ENCODE measurements at places on chromosomes 12 and 14.

DNA sequence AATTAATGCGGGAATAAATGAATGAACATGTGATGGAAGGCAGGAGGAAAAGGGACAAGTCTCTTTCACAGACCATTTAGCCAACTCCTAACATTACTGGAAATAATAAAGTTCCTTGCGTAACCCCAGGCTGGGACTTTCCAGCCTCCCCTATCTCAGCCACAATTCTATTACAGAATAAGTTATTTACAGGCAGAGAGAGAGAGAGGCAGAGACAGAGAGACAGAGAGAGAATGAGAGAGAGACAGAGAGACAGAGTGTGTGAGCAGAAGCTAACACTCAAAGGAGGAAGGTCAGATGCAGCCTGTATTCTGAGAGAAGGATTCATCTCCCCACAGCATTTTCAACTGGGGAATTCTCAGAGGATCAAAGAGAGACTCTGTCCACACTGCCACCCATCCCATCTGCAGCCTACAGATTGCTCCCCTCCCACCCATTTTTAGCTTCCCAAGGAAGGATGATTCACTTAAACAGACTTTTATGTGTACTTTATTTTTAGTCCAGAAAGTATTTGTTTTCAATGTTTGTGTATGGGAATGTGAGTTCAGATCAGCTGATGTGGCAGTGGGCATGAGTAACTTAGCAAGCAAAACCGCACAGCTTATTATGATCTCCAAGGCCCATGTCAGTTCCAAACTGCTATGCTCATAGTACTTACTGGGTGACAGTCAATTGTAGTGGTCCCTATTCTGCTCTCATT, 165.7 kb downstream of the CAND1 start:
- DNase-seq = no peak

- DNase-seq = peak; percentile 44
Measured at GRCh38 chr14:64891839-64892375, 12.2 kb upstream of the SPTB start.

DNA sequence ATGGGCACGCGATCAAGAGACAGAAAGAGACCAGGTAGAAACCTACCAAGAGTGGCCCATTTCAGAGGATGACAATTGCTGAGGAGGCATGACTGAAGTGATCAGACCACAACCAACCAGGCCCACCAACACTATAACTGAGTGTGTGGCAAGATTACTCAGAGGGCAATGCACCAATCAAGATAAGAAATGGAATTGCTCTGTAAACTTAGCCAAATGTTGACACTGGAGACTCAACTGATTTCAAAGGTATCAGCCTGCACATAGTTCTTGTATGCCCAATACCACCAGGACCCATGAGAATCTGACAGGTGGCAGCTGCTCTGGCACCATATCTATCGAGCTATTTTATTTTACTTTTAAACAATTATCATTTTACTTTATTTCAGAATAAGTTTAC, 128.9 kb downstream of the FOXN3 start:
- DNase-seq = no peak

DNA sequence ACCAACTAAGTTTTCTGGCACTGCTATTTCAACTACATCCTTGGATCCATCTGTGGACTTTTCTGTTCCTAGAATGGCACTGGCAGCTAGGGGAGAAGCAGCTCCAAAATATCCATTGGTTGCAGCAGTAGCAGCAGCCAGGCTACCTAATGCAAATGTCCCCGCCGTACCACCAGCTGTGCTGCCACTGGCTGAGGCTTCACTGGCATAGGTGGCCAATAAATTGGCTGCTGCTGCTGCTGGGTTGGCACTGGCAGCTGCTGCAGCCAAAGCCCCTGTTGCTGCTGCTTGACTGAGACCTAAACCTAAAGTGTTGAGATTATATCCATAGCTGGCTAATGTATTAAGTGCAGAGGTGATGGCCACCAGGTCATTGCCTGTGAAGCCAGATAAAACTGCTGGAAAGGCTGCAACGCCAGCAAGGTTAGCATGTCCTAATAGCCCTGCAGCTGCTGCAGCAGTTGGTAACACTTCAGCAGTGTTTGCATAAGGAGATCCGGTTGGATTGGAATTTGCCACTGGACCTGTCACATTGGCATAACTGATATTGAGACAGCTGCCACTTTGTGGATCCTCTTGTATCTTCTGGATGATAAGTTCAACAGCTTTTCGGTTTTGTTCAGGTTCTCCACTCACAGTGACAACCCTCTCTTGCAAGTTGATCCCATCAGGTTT, 149.5 kb downstream of the NOVA1 start:
- no peak for DNase-seq

- DNase-seq = no peak
Measured at GRCh38 chr12:105855361-105856047, 283.2 kb downstream of the NUAK1 start.

DNA sequence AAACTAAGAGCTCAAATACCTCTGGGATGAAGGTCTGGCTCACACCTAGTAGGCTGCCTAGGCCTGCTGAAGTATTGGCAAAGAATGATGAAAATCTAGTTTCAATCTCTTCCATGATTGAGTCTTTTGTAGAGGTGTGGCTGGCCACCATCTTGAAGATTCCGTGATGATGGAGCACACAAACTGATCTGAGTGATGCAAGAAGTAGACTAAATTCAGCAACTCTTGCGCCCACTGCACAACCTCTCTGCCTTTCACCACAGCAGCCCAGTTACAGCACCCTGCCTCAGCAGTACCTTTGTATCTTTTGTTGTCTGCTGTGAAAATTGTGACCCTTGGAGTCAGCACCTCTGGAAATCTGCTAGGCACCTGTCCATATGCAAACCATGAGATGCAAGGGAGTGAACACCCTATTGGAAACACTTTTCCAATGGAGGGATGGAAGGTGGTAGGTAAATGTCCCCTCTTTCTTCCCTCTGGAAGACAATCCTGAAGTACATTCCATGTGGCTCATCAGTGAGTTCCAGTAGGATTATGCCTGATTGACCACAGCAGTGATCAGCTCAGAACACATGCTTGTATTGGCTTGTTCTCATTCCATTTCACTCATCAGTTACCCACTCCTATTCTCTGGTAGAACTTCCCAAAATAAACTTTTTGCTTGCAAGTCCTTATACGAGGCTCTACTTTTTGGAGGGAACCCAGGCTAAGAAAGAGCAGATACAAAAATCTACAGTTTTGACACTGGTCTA, 58.6 kb downstream of the BTBD7 start:
- no peak for DNase-seq

GRCh38 chr14:28321475-28322244, 444.9 kb upstream of the FOXG1 start:
- no peak for DNase-seq
